ENCODE measurements at places on chromosomes 16 and 17.

DNA sequence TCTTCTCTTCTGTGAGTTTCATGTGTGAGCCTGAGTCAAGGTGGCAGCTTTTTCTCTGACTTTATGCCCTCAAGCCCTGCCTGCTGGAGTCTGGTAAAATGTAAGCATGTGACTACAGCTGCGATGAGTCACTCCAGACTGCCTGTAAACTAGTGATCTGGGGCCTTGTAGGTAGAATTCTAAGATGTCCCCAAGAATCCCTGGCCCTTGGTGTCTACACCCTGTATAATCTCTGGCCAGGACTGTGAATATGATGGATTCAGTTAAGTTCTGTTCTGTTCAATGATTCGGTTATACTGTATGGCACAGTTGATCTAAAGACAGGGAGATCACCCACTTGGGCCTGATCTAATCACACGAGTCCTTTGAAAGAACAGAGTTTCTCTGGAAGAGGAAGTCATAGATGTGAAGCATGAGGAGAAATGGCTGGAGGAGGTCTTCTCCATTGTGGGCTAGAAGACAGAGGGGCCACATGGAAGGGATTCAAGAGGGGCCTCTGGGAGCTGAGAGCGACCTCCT is 29.8 kb downstream of the PRSS54 start:
- no peak for DNase-seq

- DNase-seq, result no peak
Observed at GRCh38 chr16:27222249-27223225, 19.2 kb downstream of the KDM8 start.

DNA sequence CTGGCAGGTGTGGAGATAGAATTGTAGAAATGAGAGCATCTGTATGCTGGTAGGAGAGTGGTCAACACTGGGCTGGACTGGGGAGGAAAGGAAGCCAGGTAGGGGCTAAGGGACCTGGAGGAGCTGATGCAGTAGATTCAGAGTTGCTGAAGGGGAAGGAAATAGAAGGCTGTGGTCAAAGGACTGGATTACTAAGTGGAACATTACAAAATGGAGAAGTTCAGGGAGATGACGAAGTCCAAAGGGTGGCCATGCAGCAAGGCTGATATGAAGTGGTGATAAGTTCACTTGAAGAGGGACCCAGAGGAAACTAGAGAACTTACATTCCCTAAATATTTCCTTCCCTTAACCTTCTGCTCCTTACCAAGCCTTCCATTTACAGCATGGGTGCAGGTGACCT is 8.6 kb upstream of the CCL2 start:
- no peak for DNase-seq

- DNase-seq, result no peak
Observed at GRCh38 chr16:25289466-25289865, 31.8 kb upstream of the ZKSCAN2 start.

- peak; percentile 34 for DNase-seq
Observed at GRCh38 chr17:18182110-18182977, 1.3 kb upstream of the ALKBH5 start.

GRCh38 chr17:66200685-66201092 is 8.8 kb upstream of the CEP112 start:
- DNase-seq, result peak; percentile 80

GRCh38 chr16:79750311-79750710 is 149.8 kb upstream of the MAF start:
- DNase-seq, result no peak

DNA sequence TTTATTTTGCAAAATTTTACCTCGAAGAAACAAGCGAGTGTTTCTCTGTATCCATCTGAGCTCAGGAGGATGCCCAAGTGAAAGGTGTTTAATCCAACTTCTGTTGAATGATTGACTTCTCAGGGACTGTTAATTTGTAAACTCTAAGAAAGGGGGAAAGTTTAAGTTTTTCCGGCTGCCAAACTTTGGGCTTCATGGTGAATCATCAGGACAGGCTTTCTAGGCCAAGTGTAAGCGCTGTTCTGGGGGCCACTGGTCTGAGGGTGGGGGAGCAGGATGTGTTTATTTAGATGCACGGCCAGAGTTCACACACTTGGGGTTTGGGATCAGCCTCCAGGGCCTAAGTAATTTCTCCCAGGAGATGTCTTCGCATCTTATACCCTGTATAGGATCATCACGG is 110.4 kb downstream of the PITPNC1 start:
- no peak for DNase-seq

- no peak for DNase-seq
Observed at GRCh38 chr16:71585318-71585703, 8.4 kb upstream of the TAT start.

GRCh38 chr16:88284626-88285513 is 97.9 kb upstream of the ZNF469 start:
- no peak for DNase-seq

- no peak for DNase-seq
Observed at GRCh38 chr16:71629278-71630016, 3.5 kb downstream of the MARVELD3 start.

GRCh38 chr16:16868727-16869126 is 489.8 kb downstream of the NPIPA7 start:
- DNase-seq, result peak; percentile 42

DNA sequence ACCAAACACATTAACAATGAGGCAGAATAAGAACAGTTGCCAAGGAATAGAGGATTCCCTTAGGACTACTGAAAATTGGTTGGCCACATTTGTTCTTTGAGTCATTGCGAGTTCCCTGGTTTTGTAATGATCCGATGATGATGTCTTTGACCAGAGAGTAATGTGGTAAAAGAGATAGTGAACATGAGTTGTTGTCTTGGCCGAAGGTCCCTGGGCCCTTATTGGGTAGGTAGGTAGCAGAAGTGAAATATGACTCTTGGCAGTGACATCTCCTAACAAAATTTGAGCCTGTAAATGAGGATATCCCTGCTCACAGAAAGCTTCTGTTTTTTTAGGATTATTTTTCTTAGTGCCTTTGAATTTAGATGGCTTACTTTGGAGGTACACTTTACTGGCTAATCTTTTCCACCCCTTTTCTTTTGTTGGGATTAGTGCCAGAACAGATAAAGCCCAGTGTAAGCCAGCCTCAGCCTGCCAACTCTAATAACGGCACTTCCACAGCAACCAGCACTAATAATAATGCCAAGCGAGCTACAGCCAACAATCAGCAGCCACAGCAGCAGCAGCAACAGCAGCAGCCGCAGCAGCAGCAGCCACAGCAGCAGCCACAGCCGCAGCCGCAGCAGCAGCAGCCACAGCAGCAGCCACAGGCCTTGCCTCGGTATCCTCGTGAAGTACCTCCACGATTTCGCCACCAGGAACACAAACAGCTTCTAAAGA is 47.2 kb downstream of the TNRC6A start:
- no peak for DNase-seq

- no peak for DNase-seq
Observed at GRCh38 chr17:51319186-51319585, 58.8 kb downstream of the UTP18 start.

DNA sequence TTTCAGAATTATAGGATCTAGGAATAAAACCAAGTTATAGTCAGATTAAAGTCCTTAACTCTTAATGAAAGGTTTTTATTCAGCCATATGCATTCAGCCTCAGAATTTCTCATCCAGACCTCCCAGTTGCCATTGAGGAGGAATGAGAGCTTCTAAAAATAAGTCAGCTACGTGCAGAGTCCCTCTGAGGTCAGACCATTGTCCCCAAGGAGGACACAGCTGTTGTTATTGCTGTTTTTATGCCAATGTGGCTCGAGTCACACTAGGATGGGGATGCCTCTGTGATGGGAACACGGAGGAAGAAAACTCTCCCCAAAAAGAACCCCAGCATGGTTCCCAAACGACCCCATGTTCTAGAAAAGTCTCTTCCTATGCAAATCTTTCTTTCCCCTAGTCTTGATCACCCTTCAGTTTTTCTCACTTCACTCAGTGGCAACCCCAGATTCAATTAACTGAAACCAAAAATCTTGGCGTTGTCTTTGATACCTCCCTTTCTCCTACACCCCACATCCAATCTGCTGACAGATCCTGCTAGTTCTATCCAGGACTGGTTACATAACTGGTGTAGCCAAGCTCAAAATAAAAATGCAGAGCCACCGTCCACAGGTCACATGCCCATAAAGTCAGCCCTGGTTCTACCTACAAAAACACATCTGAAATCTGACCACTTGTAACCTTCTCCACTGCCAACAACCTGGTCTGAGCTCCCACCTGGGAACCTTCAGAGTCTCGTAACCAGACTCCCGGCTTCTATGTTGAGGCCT is 138.2 kb upstream of the ERCC4 start:
- no peak for DNase-seq

DNA sequence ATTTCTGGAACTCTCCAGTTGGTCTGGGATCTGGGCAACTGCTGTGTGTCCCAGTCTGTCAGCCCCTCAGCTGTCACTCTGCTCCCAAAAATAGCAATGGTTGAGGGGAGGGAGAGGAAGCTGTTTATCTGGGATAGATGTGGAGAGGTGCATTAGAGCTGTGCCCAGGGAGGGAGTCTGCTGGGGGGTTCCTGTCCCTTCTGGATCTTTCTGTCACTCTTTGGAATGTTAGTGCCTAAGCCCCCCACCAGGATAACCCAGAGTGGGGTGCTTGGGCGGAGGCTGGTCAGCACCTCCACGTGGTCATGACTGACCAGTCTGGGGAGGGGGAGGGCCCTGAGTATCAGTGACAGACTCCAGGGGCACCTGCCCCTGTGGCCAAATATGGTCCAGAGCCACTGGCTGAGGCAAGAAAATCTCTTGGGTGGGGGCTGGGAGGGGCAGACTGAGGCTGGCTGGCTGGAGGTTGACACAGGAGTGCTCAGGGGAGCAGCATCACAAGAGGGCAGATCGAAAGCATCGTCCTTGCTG is at the start of gene UNC45B:
UNC45B (plus strand) TSS at position 443 of the 531 bp plus-strand sequence. CDS start 447 bp downstream, outside the sequence.
- DNase-seq, result no peak

DNA sequence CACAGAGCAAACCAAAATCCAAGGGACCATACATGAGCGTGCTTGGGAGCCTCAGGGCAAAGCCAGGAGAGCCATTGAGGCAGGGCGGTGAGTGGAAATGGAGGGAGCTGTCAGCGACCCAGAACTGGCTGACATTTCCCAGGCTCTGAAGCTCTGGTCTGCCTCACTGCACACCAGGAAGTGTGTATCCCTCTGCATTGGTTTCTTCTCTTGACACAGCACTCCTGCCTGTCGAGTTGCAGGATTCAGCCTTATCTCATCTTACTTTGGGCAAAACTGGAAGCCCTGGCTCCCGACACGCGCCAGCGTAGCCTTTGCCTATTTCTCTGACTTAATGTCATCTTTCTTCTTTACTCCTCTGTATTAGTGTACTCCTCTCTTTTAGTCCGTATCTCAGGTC is 144.7 kb upstream of the HS3ST3A1 start:
- DNase-seq, result no peak

GRCh38 chr17:31917065-31917529 is 15.6 kb upstream of the UTP6 start:
- DNase-seq, result peak; percentile 54

GRCh38 chr16:53905028-53905427 is 201.1 kb downstream of the FTO start:
- DNase-seq, result no peak

DNA sequence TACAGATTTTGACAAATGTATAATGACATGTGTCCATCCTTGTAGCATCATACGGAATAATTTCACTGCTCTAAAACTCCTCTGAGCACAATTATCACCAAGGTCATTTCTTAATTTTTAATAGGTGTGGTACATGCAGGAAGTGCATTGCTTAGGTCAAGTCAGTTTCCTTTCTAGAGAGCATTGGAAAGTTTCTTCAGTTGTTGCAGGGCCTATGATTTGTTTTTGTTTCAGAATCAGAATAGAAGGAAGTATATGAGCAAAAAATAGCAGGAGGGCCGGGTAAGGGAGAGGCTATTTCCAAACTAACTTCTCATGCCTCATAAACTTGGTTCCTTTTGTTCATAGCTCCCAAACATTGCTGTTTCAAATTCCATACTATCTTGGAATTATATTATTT is 24.0 kb upstream of the SLFN5 start:
- DNase-seq, result no peak

DNA sequence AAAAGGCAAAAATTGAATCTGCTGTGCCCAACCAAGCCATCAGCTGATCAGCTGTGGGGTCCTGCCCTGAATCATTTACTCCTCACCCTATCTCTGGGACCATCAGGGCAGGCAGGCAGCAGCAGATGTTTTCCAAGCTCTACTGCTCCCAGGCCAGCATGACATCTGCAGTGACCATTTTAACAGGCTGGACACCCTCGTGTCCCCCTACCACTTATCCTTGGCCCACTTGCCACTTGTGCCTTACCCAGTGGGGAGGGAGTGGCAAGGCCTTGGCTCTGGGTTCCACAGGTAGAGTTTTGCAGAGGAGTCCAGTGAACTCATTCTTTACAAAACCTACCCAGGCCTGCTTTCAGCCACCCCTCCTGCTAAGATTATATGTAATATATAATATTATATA is 12.0 kb upstream of the CA4 start:
- no peak for DNase-seq

DNA sequence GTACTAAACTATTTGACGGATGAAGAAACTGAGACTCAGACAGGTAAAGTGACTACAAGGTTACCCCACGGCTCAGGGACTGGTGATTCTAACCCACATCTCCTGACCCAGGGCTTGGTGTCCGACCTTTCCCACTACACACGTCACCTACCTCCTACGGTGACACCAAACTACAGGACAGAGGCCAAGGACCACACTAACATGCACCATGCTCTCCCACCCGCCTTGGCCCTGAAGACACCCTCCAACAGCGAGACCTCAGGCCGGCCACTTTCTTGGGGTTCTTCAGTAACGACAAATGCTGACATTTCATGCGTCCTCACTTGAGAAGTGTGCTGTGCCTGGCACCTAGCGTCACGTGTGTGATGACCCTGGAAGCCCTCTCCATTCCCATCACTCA is 6.4 kb downstream of the KNOP1 start:
- no peak for DNase-seq

DNA sequence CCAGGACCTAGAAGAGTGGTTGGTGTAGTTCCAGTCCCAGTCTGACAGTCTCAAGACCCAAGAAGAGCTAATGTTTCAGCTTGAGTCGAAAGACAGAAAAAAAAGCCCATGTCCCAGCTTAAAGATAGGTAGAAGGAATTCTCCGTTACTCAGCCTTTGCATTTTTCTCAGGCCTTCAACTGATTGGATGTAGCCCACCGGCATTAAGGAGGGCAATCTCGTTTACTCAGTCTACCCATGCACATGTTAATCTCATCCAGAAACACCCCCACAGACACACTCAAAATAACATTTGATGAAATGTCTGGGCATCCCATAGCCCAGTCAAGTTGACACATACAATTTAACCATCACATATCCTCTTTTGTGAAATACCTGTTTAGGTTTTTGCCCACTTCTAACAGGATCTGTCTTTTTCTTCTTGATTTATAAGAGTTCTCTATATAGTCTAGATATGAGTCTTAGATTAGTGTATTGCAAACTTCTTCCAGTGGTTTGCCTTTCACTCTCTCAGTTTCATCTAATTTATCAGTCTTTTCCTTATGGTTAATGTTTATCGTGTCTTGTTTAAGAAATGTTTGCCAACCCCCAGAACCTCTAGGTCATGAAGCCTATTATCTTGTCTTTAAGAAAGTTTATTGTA is 7.6 kb upstream of the NUP93 start:
- no peak for DNase-seq
